ENCODE measurements at places on chromosomes 2 and 18. TPM values are rescaled to one million over a fixed set of nuclear protein-coding genes. Genes with fewer than 3 reads are reported as not detected.

The CPS1 gene
- total RNA-seq, result 1.3 TPM

The SCYGR4 gene
- total RNA-seq, result not detected

The BMP10 gene
- not detected for total RNA-seq

The SMYD1 gene
- not detected for total RNA-seq

The CD8B2 gene
- 7.0 TPM for total RNA-seq

The REG3A gene
- not detected for total RNA-seq

The PRKAG3 gene
- not detected for total RNA-seq

The SULT1C2 gene
- total RNA-seq, result not detected

The CYBRD1 gene
- total RNA-seq, result 4.6 TPM

The RUFY4 gene
- total RNA-seq, result 1.4 TPM

The HTRA2 gene
- total RNA-seq, result 87.2 TPM

The LPIN1 gene
- 76.4 TPM for total RNA-seq

The NAT8 gene
- not detected for total RNA-seq

The C2orf66 gene
- total RNA-seq, result 0.16 TPM

The GREB1L gene
- total RNA-seq, result not detected

The GKN1 gene
- total RNA-seq, result not detected

The IL18R1 gene
- 19.8 TPM for total RNA-seq

The MOGAT1 gene
- total RNA-seq, result not detected

The SCG2 gene
- total RNA-seq, result not detected

The SLC11A1 gene
- 0.35 TPM for total RNA-seq

The ACOXL gene
- 0.20 TPM for total RNA-seq

The TRIM43 gene
- 0.23 TPM for total RNA-seq

The TEX44 gene
- not detected for total RNA-seq

The SERPINE2 gene
- total RNA-seq, result 1.9 TPM

The STAT4 gene
- 101 TPM for total RNA-seq

The HTR2B gene
- not detected for total RNA-seq

The IKZF2 gene
- 14.7 TPM for total RNA-seq

The DPP10 gene
- not detected for total RNA-seq

The CNGA3 gene
- total RNA-seq, result not detected

The LOXHD1 gene
- total RNA-seq, result 0.06 TPM

The AQP12A gene
- total RNA-seq, result not detected

The DQX1 gene
- 0.38 TPM for total RNA-seq

The RIT2 gene
- not detected for total RNA-seq

The ASB3 gene
- 27.6 TPM for total RNA-seq

The SUMO1 gene
- total RNA-seq, result 104 TPM

The KCNG2 gene
- not detected for total RNA-seq

The ALK gene
- total RNA-seq, result not detected

The MYO3B gene
- total RNA-seq, result 0.38 TPM

The TOGARAM2 gene
- total RNA-seq, result 23.9 TPM

The MYO5B gene
- not detected for total RNA-seq

The FAM237A gene
- total RNA-seq, result not detected

The CSRNP3 gene
- total RNA-seq, result not detected

The LAMA1 gene
- not detected for total RNA-seq

The KRTCAP3 gene
- total RNA-seq, result 4.5 TPM

The LIPG gene
- 0.16 TPM for total RNA-seq

The OTOF gene
- total RNA-seq, result 35.1 TPM

The SERPINB4 gene
- not detected for total RNA-seq
